IMR-90 (cell line): ENCODE measurements at places on chromosomes 7 and 10. TPM values are rescaled to one million over a fixed set of nuclear protein-coding genes. Genes with fewer than 3 reads are reported as not detected.

The GPR158 gene
- not detected in 2 replicates for polyA plus RNA-seq

The AOC1 gene
- polyA plus RNA-seq: not detected in 2 replicates

GRCh38 chr10:132149271-132149670 lies 37.5 kb upstream of the DPYSL4 start:
- peaks cover 2% of the 10 kb centered on the region; the same call in 1 of the 2 replicates for H3K27me3 ChIP-seq
- H3K36me3 ChIP-seq: no peaks in the 10 kb centered on the region
- no peak overlapping the region for H3K27ac ChIP-seq
- no peak for DNase-seq
- H3K4me1 ChIP-seq: no peaks in the 10 kb centered on the region
- no peak overlapping the region for H3K4me3 ChIP-seq

- H3K36me3 ChIP-seq: 0 out of 2 replicates have a peak, but pooled peaks cover 4% of the 10 kb centered on the region
- no peak overlapping the region for H3K4me3 ChIP-seq
- H3K27me3 ChIP-seq: no peaks in the 10 kb centered on the region
- no peak overlapping the region for H3K27ac ChIP-seq
Measured at GRCh38 chr10:121956111-121957061, 18.6 kb downstream of the NSMCE4A start.
